Spinal cord (tissue), 10 donors: ENCODE measurements at places on chromosomes 7 and 10. TPM values are rescaled to one million over a fixed set of nuclear protein-coding genes. Genes with fewer than 3 reads are reported as not detected.

DNA sequence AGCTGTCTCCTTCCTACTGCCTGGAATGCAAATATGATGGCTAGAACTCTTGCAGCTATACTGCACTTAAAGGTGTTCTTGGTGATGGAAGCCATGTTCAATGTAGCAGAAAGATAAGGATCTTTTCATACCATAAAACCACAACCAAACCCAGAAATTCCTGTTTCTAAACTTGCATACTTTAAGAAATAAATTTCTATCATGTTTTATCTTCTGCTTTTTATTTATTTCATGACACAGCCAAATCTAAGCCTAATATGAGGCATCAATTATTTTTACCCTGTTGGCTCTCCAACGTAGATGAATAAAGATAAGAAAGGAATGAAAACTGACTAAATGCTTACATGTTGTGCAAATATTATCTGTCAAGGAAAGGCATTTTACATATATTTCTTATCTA lies 224.1 kb downstream of the DOCK4 start:
- H3K27me3 ChIP-seq: no peaks in the 10 kb centered on the region
- DNase-seq: no peak
- H3K36me3 ChIP-seq: peaks cover 5% of the 10 kb centered on the region
- H3K27ac ChIP-seq: no peak overlapping the region
- H3K4me3 ChIP-seq: no peak overlapping the region

GRCh38 chr10:75612904-75613684 lies 181.7 kb downstream of the LRMDA start:
- H3K4me3 ChIP-seq: no peak overlapping the region
- peaks cover 3% of the 10 kb centered on the region for H3K4me1 ChIP-seq
- DNase-seq: no peak
- H3K27ac ChIP-seq: no peak overlapping the region
- no peaks in the 10 kb centered on the region for H3K36me3 ChIP-seq

DNA sequence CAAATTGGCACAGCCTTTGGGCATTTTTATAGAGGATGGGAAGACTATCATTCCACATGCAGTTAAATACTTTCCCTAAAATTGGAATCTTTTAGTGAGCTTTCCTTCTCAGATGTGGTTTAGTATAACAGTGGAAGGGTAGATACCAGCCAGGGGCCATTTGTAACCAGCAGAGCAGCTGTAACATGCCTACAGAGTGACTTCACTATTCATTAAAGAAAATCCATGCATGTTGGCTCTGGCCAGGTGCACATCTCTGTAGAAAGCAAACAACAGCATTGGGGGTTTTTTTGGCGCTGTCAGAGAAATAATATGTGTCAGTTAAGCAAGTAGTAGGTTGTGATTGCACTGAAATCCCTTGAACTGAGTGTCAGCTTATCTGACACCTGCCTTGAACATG lies 115.6 kb downstream of the LHFPL3 start:
- H3K4me1 ChIP-seq: no peaks in the 10 kb centered on the region
- no peaks in the 10 kb centered on the region for H3K27me3 ChIP-seq
- H3K36me3 ChIP-seq: no peaks in the 10 kb centered on the region
- DNase-seq: no peak
- H3K4me3 ChIP-seq: no peak overlapping the region

GRCh38 chr10:42593284-42593683 lies 45.1 kb downstream of the ZNF33B start:
- H3K4me1 ChIP-seq: no peaks in the 10 kb centered on the region
- no peak overlapping the region for H3K4me3 ChIP-seq
- H3K27ac ChIP-seq: no peak overlapping the region

DNA sequence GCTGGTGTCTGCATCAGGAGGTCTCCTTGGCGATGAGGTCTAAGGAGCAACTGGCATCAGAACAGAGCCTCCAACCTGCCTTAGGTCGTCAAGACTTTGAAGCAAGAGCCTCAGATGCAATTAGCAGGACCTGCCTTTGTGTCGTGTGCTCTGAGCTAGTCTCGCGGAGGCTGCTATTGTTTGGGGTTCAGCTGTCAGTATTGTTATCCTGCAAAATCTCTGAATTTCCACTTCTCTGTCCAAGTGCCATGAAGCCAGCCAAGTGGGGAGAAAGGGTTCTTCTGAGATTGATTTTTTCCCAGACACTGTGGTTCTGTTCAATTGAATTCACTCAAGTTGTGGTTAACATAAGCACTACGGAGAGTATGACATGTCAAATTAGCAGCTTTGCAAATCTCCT lies 78.7 kb downstream of the ADARB2 start:
- DNase-seq: no peak
- H3K4me3 ChIP-seq: no peak overlapping the region
- H3K27ac ChIP-seq: no peak overlapping the region
- H3K4me1 ChIP-seq: peaks cover 17% of the 10 kb centered on the region
- H3K36me3 ChIP-seq: no peaks in the 10 kb centered on the region

DNA sequence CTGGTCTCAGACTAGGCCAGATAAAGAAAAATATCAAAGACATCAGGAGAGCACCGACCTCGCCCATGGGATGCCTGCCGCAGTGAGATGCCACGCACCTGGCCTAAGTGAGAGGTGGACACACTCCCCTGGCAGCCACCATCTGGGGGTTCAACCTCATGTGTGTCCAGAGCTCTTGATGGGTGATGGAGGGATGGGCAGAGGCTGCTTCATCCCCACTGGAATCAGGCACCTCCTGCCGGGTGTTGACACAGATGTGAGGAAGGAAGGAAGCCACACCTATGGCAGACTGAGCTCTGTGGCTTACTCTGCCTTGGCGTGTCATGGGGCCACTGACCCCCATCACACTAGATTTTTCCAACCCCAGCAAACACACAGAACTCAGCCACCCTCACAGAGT lies 11.4 kb downstream of the ZNF488 start:
- H3K4me3 ChIP-seq: no peak overlapping the region
- no peaks in the 10 kb centered on the region for H3K27me3 ChIP-seq
- H3K27ac ChIP-seq: no peak overlapping the region
- peaks cover 14% of the 10 kb centered on the region for H3K4me1 ChIP-seq
- DNase-seq: no peak

DNA sequence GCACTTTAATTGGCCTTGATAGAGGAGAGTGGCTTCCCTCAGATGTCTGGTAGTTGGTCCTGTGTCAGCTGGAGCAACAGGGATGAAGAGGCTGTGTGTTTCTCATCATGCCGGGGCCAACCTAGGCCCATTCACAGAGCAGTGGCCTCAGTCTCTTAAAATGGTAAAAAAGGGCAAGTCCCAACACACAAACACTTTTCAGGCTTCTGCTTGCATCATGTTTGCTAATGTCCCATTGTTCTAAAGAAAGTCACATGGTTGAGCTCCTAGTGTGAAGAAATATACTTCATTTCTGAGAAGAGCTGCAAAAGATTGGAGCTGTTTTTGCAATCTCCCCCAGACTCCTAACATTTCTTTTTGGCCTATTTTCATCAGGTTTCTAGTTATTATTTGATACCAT lies 40.6 kb upstream of the RBAK start:
- no peaks in the 10 kb centered on the region for H3K27me3 ChIP-seq
- no peaks in the 10 kb centered on the region for H3K4me1 ChIP-seq
- peaks cover 6% of the 10 kb centered on the region for H3K36me3 ChIP-seq
- H3K4me3 ChIP-seq: no peak overlapping the region

GRCh38 chr7:543501-544337 lies 24.1 kb upstream of the PDGFA start:
- DNase-seq: no peak
- no peak overlapping the region for H3K27ac ChIP-seq
- H3K27me3 ChIP-seq: no peaks in the 10 kb centered on the region
- H3K36me3 ChIP-seq: peaks cover 25% of the 10 kb centered on the region

- peaks cover 2% of the 10 kb centered on the region for H3K27me3 ChIP-seq
- H3K27ac ChIP-seq: no peak overlapping the region
- no peaks in the 10 kb centered on the region for H3K36me3 ChIP-seq
Observed at GRCh38 chr10:112834751-112835181, 115.3 kb upstream of the TCF7L2 start.

ZNF853 gene
- 14.8 TPM for total RNA-seq

HOXA7 gene
- total RNA-seq: 9.6 TPM

OR9A2 gene
- total RNA-seq: 0.50 TPM
